ENCODE measurements at places on chromosomes 12 and 14.

- DNase-seq: peak; percentile 42
Measured at GRCh38 chr12:56723889-56724700, 1.0 kb downstream of the NACA start.

DNA sequence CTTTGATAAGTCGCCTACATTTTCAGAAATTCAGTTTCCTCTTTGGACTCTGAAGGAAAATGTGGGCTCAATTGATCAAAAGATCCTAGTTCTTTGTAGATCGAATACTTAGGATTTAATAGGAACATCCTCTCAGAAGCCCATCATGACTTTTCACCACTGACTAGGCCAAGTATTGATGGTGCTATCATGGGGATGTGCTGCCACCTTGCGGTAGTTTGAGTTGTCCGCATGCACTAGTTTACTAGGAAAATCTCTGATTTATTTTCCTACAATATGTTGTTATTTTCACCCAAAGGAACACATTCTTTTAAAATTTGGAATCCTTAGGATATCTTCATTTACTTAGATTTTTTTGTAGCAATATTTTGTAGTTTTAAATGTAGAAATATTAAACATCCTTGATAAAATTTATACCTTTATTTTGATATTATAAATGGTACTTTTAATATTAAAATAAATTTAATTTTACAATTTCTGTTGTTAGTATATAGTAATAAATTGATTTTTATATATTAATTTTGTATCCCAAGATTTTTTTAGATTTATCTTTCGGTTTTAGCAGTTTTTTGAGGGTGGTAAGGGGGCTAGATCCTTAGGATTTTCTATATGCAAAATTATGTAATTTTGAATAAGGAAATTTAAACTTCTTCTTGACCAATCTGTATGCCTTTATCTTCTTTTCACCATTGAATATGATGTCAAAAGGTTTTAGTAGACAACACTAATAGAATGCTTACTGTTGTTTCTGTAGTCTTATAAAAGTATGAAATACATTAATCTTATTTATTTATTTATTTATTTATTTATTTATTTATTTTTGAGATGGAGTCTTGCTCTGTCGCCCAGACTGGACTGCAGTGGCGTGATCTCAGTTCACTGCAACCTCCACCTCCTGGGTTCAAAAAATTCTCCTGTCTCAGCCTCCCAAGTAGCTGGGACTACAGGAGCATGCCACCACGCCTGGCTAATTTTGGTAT, 52.9 kb upstream of the OR9K2 start:
- peak; percentile 84 for DNase-seq

- no peak for DNase-seq
Measured at GRCh38 chr12:131363393-131363792, 347.5 kb upstream of the SFSWAP start.

GRCh38 chr12:120873226-120873625, 30.9 kb downstream of the SPPL3 start:
- DNase-seq: no peak

GRCh38 chr12:120538281-120539156, 4.4 kb downstream of the RNF10 start:
- peak; percentile 49 for DNase-seq

DNA sequence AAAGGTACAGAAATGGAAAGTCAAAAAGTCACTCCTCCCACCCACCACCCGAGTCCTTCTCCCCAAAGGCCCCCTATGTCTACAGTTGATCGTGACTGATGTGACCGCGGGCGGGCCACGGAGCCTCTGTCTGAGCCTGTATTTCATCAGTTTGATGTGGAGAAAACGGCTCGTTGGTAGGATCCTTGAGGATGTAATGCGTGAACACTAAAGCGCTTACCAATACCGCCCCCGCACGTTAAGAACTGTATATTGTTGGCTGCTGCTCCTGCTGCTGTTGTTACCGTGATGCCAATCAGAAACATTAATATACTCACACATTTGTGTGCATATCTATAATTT, 24.6 kb upstream of the UBC start:
- DNase-seq: peak; percentile 84

GRCh38 chr12:82695531-82695930, 8.8 kb downstream of the TMTC2 start:
- DNase-seq: no peak

- no peak for DNase-seq
Measured at GRCh38 chr14:42994051-42994736, 1387.5 kb downstream of the LRFN5 start.

GRCh38 chr14:70073924-70074566, 114.7 kb downstream of the SLC8A3 start:
- DNase-seq: peak; percentile 78

DNA sequence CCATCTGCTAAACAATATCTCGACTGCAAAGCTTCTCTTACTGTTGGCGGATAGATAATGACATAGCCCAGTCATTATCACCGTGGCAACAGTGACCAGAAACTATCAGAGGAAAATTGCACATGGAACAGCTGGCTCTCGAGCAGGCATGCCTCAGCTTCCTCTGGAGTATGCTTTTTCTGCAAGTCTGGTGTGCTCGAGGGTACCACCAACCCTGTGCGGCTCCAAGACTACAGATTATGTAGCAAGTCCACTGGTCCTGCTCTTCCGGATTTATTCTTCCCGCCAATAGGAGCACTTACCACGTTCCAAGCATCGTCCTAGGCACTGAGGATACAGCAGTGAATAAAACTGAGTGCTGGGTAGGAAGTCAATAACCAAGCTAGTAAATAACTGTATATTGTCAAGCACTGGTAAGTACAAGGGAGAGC, 1.4 kb upstream of the GLRX5 start:
- DNase-seq: peak; percentile 52

- no peak for DNase-seq
Measured at GRCh38 chr12:56928262-56928661, 5.9 kb downstream of the SDR9C7 start.

- DNase-seq: no peak
Measured at GRCh38 chr12:64027311-64027710, 182.8 kb downstream of the SRGAP1 start.

- DNase-seq: no peak
Measured at GRCh38 chr14:68781161-68782021, 11.5 kb downstream of the ZFP36L1 start.

GRCh38 chr12:88194868-88195267, 52.8 kb downstream of the TMTC3 start:
- DNase-seq: no peak

- no peak for DNase-seq
Measured at GRCh38 chr12:102407776-102408486, 72.4 kb downstream of the IGF1 start.

- DNase-seq: peak; percentile 5
Measured at GRCh38 chr12:40769846-40770245, 77.6 kb downstream of the CNTN1 start.

DNA sequence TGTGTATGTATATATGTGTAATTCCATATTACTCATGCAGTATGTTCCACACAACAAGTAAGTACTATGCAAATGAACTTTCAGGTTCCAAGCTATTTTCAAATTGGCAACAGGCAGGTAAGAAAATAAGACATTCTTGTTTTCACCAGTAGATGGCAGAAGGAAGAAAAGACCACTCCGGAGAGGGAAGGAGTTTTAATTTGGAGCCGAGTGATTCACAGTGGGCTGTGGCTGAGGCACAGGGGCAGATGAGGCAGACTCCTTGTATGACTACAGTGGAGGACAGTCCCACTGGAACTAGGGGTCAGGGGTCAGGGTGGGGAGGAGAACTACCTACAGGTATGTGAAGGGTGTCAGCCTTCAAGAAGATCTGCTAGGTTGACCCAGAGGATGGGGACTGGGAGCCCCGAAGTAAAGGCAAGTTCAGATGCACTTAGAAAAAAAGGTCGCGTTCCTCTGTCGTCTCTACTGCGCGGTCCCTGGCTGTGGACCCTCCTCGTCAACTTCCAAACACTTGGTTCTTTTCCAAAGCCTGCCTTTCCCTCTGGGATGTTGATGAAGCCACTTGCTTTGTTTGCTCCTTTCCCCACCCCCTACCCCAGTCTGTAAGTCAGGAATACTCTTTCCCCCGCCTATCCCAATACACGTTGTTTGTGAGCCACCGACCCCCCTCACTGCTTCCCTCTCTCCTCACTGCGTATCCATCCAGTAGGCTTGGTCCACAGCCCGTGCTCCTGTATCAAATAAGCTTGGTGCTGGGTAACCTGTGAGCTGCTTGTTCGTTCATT, 24.1 kb downstream of the DDX47 start:
- DNase-seq: peak; percentile 44

DNA sequence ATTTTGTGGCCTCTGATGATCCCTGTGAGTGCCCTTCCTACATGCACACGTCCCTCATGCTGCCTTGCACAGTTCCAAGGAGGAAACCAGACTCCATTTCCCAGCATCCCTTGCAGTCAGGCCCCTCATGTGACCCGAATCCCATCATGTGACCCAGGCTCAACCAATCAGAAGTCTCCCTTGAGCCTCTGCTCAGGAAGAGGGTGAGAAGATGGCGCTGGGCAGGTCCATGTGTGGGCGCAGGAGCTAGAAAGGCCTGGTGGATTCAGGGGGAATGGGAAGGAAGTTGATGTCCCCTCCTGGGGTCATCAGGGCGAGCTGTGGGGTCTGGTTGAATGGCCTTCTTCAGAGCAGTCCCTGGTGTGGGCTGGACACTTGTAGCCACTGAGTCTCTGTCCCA, 240.5 kb downstream of the ADGRD1 start:
- peak; percentile 24 for DNase-seq

GRCh38 chr14:69931960-69932359, 52.7 kb downstream of the SMOC1 start:
- DNase-seq: peak; percentile 1

Measured in GM12865 (cell line).